ENCODE measurements at places on chromosomes 5 and 9.

- DNase-seq = no peak
Measured at GRCh38 chr5:123514615-123515355, 2.8 kb downstream of the CSNK1G3 start.

GRCh38 chr5:159038907-159039306 lies 60.8 kb downstream of the EBF1 start:
- DNase-seq = peak; percentile 15

DNA sequence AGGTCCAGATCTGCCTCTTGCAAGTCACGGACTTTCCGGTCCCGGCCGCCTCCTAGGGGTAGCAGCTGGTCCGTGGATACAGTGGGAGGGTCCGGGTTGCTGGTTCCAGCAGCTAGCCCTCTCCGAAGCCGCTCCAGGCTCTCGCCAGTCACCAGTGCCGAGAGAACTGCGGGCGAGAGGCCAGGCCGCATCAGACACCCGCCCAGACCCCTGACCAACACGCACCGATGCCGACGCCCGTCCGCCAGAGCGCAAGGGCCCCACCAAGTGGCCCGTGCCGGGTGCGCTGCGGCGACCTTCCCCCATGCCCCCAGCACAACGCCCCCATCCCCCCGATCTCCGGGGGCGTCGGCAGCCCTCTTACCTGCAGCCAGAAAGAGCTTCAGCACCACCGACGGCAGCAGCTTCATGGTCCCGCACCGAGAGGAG lies 470 bp downstream of the HBEGF start:
- no peak for DNase-seq

DNA sequence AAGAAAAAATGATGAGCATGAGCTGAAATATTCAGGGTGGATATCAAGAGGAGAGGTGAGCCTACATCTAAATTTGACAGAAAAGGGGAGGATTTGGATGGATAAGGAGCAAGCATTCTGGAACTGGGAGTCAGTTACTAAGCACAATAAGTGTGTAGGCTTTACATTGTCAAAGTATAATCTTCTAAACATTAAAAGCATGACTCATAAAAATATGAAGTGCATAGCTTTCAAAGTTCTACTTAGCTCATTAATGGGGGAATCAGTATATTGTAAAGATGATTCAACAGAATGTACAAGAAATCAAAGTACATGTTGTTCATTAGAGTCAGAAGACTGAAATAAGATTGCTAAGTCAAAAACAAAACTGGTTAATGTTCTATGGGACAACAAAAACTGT lies 248.0 kb upstream of the GAS1 start:
- no peak for DNase-seq

DNA sequence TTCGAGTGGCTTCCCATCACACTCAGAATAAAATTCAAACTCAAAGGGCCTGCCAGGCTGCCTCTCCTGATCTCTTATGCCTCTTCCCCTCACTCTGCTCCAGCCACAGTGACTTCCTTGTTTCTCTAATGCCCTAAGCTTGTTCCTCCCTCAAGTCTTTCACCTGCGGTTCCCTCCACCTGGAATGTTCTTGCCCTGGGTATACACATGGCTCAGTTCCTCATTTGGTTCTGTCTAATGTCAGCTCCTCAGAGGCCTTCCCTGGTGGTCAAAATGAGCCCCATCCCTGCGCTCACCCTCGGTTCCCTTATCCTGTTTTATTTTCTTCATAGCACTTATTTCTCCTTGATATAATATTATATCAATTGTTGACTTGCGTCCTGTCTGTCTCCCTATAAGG lies 12.7 kb upstream of the CYSTM1 start:
- no peak for DNase-seq

Measured in kidney capillary endothelial cell (primary cell).